ENCODE measurements at places on chromosomes 7 and 10.

DNA sequence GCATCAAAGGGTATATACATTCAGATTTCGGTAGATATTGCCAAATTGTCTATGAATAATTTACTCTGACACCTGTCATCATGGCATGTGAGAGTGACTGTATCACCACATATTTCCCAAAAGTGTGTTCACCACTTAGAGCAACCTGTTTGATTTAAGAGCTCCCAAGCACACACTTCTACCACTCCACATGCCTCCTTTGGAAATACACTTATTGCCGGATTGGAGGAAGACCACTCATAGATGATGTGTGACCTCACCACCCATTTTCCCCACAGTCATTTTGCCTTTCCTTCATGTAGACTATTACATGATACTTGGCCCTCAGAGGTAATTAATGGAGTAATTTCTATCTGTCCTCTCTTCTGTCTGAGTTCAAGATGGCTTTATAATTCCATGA, 75.5 kb downstream of the SLC16A9 start:
- DNase-seq = no peak

GRCh38 chr7:142802301-142802700, 31.5 kb downstream of the PRSS2 start:
- no peak for DNase-seq

DNA sequence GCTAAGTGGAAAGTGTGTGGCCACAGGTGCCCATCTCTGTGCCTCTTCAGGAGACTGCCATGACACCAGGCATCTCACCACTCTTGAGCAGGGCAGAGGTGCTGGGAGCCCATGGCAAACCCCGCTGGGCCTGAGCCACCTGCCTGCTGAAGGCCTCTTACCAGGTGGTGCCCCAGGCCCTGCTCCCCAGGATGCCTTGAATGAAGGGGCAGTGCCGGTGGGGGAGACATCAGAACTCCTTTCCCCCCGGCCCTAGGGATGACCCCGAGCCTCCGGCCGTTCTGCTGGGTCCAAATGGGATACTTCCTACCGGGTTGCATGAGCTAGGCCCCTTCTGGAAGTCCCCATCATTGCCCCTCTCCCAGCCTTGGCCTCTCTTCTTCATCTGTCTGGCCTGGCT, 37.6 kb downstream of the UNC5B start:
- DNase-seq = no peak

DNA sequence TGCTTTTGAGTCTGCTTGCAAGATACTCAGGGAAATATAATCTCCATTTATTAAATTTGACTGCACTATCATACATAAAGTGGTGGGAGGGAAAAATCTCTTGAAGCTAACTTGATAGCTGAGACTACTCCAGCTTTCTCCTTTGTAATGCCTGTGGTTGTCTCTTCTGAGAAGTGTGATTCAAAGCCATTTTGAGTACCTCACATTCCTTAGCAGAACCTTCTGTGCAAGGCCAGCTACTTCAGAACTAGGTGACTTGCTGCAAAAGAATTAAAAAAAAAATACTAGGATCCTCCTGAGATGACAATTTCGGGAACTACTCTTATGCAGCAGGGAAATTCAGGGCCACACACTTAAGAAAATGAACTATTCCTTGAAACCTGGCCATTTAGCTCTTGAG, 294.8 kb downstream of the MDFIC start:
- DNase-seq = no peak

DNA sequence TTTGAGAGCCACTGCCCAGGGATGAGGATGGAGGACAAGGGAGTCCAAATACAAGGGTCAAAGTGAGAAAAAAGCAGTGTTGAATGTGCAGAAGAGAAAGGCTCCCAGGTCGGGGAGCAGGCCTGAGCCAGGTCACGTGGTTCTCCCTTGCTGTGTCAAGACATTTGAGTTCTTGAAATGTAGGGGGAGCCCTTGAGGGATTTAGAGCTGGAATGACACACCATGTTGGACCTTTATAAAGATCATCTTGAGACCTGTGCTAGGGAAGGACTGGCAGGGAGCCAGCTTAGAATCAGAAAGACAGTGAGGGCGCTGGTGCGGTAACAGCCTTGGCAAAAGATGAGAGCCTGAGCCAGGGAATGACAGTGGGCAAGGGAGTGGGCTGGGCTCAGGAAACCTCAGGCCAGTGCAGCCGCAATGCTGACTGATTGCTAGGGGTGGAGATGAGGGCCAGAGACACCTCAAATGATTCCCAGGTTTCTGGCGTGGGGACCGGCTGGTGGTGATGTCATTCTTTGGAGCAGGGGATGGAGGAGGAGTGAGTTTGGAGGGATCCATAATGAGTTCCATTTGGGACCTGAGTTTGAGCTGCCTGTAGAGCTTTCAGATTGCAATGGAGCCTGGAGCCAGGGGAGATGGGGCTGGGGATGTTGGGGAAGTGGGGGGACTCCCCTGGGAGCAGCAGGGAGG, 120.1 kb downstream of the PTPN20 start:
- no peak for DNase-seq

DNA sequence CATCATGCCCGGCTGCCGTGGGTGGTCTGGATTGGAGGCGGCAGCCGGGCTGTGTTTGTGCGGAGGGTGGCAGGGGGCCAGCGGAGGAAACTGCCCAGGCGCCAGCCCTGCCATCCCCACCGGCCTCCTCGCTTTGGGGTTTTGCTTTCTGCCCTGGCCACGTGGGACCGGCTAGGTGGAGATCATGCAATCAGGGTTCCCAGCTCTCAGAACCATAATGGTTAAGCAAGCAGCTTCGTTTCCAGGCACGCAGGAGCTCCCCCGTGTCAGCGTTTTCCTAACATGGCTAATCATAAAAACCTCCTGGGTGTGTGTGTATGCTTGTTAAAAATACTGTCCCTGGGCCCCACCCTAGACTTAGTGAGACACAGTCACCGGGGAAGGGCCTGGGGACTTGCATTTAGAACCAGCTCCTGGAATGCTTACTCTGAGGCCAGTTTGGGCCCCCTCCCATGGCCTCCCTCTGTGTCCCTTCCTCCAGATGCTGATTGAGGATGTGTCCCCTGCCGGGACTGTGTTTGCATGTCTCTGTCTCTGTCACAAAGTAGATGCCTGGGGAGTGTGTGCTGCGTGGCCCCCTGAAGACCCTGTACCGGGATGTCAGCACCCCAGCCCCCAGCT, 119.3 kb downstream of the CUX1 start:
- DNase-seq = peak; percentile 36

GRCh38 chr10:62116896-62117295, 151.7 kb downstream of the RTKN2 start:
- no peak for DNase-seq

DNA sequence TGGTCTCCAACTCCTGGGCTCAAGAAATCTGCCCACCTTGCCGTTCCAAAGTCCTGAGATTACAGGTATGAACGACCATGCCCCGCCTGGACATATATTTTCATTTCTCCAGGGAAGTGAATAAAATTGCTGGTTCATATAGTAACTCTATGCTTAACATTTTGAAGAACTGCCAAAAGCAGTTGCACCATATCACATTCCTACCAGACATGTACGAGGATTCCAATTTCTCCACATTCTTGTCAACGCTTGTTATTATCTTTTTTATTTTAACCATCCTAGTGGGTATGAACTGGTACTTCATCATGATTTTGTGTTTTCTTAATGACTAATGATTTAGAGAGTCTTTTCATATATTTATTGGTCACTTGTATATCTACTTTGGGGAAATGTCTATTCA, 21.9 kb upstream of the CPN1 start:
- no peak for DNase-seq

Measured in left ventricle myocardium inferior (tissue), 1 donor.